Esophagus squamous epithelium (tissue), 5 donors: ENCODE measurements at places on chromosomes 13 and 19.

GRCh38 chr19:13952931-13953531, 722 bp downstream of the DCAF15 start:
- no peak for DNase-seq

GRCh38 chr13:85031771-85032170, 767.4 kb downstream of the SLITRK6 start:
- DNase-seq = no peak

GRCh38 chr19:19502281-19502680, 13.1 kb downstream of the TSSK6 start:
- DNase-seq = no peak

- no peak for DNase-seq
Measured at GRCh38 chr19:9461938-9462337, 26.6 kb upstream of the ZNF266 start.

GRCh38 chr19:5050067-5050656, 81.2 kb downstream of the KDM4B start:
- DNase-seq = no peak

DNA sequence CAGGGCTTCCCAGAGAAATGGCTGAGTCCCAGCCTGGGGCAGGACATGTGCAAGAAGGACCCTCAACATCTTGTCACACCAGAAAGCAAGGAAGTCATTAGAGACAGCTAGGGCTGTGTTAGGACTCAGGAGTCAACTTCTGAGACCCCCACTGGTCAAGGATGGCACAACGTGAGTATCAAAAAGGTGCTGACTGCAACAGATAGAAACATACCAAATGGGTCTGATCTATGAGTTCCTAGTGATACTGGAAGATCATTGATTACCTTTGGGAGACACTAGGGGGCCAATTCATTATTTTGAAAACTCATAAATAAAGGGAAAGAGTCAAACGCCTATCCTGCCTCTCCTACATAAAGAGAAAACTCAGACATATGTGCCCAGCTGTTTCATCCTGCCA, 73.5 kb upstream of the GJB6 start:
- DNase-seq = no peak

DNA sequence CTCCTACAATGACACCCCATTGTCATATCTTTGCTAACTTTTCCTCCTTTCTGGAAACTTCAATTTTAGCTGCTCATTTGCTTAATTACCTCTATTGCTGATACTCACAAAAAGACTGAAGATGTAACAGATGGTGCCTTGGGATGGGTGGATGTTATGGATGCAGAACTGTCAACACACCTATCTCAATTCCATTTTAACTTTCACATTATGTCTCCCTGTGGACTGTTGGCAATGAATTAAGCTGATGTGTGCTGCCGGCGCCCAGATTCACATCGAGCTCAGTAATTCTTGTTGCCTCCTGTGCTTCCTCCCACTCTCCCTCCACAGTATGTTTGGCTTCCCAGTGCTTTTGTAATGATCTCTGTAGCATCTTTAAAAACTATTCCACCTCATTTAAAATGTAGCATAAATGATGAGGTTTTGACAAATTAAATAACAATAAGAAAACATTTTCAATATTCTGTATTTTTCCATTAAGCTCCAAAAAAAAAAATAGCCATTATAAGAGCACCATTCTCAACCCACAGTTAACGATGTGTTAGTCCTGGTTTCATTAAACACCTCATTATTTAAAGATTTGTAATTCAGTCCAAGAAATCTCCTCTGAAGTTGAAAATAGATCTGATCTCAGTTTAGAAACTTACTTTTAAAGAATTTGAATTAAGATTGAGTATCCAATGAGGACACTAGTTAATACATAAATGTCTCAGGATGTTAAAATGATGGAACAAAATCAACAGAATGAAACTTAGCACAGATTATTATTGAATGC, 99.9 kb upstream of the FAM216B start:
- DNase-seq = no peak

DNA sequence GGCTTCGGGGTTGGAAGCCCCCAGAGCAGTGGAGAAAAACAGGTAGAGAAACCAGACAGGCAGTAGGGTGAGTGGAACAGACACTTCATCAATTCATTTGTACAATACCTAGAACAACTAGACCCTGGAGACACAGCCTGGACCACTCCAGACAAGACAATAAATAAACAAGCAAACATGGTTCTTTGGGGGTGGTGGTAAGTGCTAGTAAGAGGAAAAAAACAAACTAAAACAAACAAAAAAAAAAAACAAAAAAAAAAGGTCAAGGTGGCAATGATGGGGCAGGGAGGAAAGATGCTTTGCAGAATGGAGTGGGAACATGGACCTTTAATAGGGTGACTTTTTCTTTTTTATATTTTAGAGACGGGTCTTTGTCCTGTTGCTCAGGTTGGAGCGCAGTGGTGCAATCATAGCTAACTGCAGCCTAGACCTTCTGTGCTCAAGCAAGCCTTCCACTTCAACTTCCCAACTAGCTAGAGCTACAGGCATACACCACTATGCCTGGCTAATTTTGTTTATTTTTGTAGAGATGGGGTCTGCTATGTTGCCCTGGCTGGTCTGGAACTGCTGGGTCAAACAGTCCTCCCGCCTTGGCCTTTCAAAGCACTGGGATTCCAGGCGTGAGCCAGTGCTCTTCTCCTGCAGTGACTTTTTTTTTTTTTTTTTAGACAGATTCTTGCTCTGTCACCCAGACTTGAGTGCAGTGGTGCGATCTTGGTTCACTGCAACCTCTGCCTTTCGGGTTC, 3.1 kb downstream of the JUNB start:
- DNase-seq = no peak

GRCh38 chr13:100588331-100589177, at the start of gene GGACT:
Gene GGACT, minus strand, starts transcription at chr13:100588789. Its CDS starts 56,198 bp downstream, at chr13:100532591.
- DNase-seq = no peak

DNA sequence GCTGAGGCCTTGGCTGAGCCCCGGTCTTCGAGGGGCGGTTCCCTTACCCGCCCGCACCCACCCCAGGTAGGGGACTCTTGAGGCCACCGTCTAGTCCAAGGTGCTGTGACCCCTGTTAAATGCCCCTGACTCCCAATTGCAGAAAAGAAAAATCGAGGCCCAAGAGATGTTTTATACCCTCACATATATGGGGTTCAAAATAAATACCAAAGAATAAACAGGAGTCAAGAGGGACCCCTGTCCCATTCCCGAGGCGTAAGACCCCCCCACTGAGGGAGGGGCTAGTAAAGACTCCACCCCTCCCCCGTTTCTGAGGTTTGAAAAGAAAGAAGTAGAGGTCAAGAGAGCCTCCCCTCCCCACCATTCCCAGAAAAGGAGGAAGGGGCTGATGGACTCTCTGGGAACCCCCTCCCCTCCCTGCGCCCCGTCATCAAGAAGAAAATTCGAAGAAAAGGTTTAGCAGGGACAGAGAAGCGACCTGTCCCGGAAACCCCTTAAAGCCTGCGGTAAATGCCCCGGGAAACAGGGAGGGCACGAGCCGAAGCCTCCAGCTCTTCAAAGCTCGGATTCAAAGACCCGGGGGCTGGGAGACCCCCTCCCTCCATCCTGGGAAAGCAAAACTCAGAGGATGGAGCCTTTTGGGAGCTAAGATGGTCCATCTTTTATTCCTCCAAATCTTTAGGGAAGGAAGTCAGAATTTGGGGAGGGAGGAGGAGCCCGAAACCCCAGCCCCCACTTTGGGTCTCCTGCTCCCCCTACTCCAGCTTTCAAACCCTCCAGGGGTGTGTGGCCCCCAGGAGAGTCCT, 755 bp upstream of the RAB3A start:
- DNase-seq = no peak

GRCh38 chr19:36460046-36460445, 29.3 kb downstream of the ZNF566 start:
- DNase-seq = no peak

DNA sequence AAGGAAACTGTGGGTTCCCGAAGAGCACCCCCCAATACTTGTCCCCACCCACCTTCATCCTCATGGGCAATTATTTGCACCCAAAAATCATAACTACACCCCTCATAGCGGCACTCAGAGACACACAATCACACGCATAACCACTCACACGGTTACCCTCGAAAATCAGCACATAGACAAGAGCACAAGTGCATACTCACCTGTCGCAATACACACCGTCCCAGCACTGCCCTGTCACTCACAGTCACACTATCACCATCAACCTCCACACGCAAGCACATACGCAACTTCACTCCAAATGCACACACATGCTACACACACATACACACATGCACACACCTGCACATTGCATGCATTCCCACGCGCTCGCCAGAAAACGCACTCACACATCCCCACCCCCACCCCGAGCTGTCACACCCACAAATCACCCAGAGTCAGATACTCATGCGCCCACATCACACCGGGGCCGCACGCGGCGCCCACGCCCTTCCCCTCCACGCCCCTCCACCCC, 535 bp downstream of the COL5A3 start:
- no peak for DNase-seq

DNA sequence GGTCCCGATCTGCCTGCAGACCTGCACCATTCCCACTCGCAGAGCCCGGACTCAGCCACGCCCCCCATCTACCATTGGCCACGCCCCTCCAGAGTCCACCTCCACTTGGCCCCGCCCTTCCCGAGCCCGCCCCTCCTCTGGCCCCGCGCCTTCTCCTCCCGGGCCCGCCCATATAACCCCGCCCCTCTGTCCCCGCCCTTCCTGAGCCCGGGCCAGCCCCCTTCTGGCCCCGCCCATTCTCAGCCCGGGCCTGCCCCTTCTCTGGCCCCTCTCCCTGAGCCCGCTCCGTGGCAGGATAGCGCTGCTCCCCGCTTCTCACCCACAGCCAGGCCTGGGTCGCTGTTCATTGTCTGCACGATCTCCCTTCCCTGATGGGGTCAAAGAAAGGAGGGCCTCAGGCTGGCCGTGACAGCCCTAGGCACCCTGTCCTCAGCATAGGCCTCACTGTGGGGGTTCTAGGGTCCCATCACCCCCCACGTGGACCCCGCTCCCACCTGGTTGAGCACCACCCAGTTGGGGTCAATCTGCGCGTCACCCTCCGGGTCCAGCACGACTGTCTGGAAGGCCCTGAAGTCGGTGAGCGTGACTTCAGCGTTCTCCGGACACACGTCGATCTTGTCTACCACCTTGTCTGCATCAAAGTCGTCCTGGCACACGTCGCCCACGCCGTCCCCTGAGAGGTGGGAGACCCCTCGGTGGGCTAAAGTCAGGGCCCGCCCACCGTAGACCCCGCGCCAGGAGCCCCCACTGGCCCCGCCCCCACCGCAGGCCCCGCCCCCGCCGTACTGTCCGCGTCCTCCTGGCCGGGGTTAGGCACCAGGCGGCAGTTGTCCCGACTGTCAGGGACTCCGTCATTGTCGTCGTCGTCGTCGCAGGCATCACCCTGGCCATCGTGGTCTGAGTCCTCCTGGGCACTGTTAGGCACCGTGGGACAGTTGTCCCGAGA, 5.7 kb downstream of the COMP start:
- DNase-seq = no peak

- DNase-seq = no peak
Measured at GRCh38 chr19:17225053-17225452, 973 bp upstream of the OCEL1 start.

DNA sequence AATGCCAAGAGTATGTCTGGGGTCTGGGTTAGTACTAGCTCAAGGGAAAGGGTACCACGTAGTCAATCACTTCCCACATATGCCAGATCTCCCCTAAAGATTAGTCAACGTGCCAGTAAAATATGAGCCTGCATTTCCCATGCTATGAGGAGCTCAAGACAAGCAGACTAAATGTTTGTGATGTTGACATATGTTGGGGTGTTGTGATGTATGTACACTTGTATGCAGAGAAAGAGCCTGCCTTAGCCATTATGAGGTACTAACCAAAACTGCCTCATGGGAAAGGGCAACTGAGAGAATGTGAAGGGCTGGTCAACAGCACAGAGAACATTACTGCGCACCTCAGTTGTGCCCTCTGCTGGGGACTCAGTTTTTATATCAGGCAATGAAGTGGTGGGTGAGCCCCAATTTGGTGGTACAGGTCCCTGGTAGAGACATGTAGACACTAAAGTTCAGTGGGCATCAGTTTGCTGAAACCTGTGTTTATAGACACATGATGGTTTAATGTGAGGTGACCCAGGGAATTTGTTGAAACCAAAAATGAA, 287.0 kb downstream of the DCT start:
- no peak for DNase-seq

- no peak for DNase-seq
Measured at GRCh38 chr19:46753420-46754155, 7.3 kb upstream of the STRN4 start.

GRCh38 chr19:23222998-23223652, 27.1 kb downstream of the ZNF724 start:
- no peak for DNase-seq

GRCh38 chr19:31377736-31378135, 28.5 kb upstream of the TSHZ3 start:
- DNase-seq = no peak

- DNase-seq = no peak
Measured at GRCh38 chr19:29561601-29562000, 35.8 kb downstream of the VSTM2B start.

- no peak for DNase-seq
Measured at GRCh38 chr19:4597975-4598671, 38.6 kb upstream of the SEMA6B start.

DNA sequence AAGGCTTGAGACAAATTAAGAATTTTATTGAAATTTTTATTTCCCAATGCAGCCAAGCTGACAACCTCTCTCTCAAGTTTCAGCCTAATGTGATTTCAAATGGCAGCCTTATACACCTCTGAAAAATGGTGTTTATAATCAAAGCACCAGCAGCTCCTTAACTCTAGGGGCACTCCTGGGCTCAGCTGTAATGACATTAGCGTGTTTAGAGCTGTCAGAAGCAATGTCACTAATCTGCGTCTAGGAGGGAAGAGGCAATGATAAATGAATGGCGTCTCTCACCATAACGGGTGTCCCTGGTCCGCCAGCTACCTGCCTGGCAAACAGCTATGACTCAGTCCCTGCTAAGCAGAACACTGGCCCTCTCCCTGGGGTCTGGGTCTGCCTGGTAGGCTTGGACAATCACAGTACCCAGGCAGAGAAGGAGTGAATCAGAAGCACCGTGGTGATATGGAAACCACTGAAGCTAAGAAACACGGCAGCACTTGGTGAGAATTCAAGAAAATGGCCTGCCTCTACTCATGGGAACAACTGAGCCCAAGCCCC, 131.8 kb upstream of the VSTM2B start:
- no peak for DNase-seq

GRCh38 chr13:94641409-94641941, 39.8 kb downstream of the GPR180 start:
- DNase-seq = no peak

DNA sequence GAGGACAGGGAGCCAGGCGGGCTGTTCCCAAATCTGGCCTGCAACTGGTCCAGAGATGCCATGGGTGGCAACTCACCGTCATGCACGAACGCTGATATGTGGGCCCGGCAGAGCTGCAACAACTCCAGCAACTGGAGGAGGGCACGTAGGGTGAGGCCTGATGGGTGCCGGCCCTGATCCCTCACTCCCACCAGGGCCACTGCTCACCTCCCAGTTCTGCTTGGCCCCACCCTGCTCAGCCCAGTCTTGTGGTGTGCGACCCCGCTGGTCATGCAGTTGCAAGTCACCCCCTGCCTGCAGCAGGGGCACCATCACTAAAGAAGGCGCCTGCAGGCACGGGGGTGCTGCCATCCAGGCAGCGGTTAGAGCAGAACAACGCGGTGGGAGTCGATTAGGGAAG, 16.9 kb downstream of the ARHGAP33 start:
- DNase-seq = no peak
